ENCODE measurements at places on chromosomes 1 and 21.

DNA sequence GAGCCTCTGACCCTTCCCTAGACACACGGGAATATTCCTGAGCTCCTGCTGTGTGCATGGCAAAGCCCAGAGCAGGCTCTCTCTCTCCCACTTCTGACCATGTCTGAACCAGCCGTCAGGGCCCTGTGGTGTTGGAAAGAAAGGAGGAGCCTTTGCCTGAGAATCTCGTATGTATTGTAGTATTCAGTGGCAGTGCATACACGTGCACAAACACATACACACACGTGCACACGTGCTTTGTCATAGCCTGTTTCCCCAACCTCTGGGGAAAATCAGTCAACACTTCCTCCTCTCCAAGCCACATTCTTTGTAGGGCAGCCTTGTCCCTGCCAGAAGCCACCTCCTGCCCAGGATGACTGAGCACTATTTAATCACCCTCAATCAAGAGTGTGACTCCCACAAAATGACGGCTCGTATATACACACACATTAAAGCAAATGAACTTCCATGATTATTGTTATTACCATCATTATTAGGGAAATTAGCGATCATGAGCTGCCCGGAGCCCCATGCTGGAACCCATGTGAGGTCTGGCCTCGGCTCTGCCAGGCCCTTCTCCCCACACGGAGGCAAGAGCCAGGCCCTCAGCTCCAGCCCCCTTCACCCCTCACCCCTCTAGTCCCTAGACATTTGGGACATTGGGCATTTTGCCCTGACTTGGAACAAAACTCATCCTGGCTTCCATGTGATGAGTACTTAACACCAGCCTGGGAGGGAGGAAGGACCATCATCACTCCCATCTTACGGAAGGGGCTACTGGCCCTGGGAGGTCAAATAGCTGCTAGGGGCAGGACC lies 331.9 kb downstream of the NPHP4 start:
- no peak for DNase-seq

DNA sequence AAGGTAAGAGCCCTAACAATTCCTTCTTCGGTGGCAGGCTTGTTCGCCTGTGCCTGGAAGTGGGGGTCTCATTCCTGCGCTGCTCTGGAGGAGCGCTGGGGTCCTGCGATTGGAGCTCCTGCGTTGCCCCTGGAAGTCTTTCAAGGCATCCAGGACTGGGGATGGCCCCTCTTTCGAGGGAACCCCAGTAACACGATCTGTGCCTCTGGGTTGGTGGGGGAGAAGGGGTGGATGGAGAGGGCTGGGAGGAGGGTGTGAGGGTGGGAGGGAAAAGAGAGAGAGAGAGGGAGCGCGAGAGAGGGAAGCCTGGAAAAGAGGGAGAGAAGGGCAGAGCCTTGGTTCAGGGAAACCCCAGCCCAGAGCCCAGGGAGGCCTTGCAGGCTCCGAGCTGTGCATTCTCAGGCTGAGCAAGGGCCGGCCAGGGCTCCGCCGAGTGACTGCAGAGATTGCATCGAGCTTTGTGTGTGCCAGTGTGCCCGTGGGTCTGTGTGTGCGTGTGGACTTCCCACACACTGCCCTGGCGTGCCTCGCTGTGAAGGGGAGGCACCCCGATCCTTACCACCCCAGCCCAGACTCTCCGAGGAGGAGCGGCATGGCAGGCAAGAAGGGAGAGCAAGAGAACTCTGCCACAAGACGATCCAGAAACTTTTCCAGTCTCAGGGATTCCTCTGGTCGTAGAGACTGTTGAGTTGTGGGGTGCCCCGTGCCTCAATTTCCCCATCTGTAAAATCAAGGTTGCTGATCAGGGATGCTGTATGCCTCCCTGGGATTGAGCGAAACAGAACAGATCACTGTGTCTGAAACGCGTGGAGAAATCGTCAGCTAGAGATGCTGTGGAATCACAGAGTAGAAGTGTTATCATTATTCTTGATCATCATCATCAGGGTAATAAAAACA lies 619 bp downstream of the BCL9 start:
- peak; percentile 25 for DNase-seq

DNA sequence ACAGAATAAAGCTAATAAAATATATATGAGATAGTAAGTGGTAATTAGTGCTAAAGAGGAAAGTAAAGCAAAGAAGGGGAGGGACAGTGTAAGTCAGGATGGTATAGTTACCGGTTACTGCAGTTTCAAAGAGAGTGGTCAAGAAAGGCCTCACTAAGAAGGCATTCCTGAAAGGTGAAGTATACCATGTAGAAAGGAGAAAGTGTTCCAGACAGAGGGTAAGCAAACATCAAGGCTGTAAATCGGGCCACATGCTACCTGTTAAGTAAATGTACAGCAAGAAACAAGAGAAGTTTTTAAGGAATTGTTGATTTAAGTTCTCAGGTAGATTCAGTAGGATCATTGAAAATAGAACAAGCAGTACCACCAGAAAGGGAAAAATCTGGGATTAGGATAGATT lies 9.7 kb downstream of the DESI2 start:
- DNase-seq = no peak

- no peak for DNase-seq
Measured at GRCh38 chr1:179866616-179867015, 11.0 kb downstream of the TOR1AIP2 start.

- no peak for DNase-seq
Measured at GRCh38 chr1:36339615-36340014, 16.2 kb upstream of the EVA1B start.

Measured in activated T-cell treated with anti-CD3 and anti-CD28 coated beads for 48 hours (primary cell).